ENCODE measurements at places on chromosomes 7 and 10.

DNA sequence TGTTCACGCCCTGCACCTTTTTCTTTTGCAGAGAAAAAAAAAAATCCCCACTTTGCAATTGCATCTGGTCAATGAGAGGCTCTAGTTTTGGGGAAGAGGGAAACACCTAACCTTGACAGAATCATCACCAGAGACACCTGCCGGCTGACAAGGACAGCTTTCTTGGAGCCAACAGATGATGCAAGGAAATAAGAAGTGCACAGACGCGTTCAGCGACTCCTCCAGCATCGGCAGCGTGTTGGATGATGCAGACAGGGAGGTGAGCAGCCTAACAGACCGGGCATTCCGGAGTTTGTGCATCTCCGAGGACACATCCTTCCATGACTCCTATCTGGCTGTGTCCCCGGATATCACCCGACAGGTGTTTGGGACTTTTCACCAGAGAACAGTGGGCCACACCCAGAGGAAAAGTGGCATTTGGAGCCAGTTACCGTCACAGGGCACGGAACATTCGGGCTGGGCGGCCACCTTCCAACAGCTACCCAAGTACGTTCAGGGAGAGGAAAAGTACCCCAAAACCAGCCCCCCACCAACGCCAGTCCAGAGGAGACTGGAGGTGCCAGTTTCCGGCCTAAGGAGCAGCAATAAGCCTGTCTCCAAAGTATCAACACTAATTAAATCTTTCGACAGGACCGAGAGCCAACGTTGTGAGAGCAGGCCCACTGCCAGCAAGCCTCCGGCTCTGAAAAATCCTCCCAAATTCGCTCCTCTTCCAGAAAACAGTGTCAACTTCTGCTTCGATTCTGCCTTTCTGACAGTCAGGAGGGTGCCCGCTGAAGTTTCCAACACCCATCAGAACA, 23.6 kb downstream of the C10orf71 start:
- no peak for DNase-seq

- DNase-seq, result no peak
These were observed 26.6 kb downstream of the APBB1IP start for GRCh38 chr10:26464632-26465280.

- DNase-seq, result no peak
These were observed 245.5 kb downstream of the DYNC1I1 start for GRCh38 chr7:96017877-96018276.

DNA sequence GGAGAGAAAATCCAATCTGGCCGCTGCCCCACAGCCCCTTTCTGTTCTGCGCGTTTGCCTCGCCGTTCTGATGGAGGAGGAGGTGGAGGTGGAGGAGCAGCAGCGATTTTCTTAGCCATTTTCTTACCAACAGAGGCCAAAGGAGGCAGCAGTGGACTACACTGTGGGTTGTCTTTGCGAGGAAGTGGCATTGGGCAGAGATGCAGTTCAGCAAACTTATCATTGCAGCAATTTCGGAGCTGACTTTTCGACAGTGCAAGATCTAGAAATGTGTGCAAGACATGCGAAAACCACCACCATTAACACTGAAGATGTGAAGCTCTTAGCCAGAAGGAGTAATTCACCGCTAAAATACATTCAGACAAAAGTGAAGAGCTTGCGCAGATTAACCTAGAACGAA, 1.9 kb upstream of the ARL4A start:
- peak; percentile 58 for DNase-seq

DNA sequence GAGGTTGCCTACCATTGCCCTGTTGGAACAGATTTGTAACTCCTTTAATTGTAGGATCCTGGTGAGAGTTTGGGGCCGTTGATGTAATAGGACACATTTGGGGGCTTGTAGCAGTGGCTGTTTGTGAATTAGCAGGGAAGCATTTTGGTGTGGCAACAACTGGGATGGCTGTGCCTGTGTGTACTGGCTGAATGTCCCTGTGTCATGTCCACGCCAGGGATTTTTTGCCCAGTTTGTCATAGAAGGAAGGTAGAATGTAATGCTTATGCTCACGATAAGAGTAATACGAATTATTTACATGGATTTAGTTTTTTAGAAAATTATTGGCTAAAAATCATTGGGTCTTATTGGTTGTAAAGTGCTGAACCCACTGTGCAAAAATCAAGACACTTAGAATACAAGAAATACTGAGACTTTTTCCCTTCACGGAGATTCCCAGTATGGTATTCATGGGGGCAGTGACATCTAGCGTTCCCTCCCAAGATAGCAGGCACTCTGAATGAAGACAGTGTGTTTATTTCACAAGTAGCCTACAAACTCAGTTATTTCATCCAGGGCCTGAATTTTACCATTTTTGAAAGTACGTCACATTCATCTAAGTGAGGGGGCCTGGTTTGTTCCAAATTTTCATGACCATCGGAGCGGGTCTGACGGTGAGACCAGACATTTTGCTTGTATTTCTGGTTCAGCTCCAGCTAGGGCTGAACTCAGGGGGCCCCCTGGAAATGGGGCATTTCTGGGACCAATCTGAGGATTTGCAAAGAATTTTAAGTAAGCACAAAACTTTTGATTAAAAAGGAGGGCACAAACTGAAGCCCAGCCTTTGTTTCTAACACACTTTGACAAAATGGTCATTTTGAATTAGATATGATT, 74.7 kb downstream of the CACNB2 start:
- peak; percentile 28 for DNase-seq

DNA sequence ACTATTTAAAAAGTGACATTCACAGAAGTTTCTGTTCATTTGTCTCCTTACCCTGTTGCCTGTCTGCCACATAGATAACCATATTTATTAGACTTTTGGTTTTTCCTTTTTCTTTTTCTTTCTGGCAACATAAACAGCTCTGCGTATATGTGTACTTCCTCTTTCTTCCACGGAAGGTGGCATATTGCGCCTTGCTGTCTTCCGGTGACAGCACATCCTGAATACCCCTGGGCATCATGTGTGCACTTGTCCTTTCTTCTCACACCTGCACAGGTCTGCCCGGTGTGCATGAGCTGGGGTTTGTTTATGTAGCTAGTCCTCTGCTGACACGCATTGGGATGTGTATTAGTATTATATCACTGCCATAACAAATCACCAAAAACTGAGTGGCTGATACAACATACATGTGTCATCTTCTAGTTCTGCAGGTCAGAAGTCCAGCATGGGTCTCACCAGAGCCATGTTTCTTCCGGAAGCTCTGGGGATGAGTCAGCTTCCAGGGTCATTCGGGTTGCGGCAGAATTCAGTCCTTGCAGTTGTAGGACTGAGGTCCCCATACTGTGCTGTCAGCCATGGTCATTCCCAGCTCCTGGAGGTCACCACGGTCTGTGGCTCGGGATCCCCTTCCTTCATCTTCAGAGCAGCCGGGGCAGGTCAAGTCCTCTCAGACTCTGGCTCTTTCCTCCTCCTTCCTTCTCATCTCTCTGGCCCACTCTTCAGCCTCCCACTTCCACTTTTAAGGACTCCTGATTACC, 596.0 kb upstream of the FOXK1 start:
- no peak for DNase-seq

- no peak for DNase-seq
These were observed 125.7 kb downstream of the FOXP2 start for GRCh38 chr7:114540291-114540690.

DNA sequence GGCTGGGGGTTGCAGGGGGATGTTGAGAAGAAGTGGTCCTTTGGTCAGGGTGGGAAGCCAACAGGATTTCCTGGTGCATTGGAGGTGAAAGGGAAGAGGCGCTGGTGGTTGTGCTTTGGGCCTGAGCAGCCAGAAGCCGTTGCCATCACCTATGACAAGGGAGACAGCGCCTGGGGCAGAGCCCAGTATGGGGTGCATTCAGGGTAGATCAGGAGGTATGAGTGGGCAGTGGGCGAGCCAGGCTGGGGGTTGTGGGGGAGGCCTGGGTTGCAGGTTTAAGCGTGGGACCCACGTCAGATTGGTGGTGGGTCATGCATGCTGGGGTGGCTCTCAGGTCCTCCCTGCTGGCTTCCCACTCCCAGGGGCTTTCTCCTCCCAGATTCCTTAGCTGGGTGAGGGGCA, 6.3 kb upstream of the PILRB start:
- DNase-seq, result no peak

- no peak for DNase-seq
These were observed 192.1 kb downstream of the LRMDA start for GRCh38 chr10:75623310-75624093.

DNA sequence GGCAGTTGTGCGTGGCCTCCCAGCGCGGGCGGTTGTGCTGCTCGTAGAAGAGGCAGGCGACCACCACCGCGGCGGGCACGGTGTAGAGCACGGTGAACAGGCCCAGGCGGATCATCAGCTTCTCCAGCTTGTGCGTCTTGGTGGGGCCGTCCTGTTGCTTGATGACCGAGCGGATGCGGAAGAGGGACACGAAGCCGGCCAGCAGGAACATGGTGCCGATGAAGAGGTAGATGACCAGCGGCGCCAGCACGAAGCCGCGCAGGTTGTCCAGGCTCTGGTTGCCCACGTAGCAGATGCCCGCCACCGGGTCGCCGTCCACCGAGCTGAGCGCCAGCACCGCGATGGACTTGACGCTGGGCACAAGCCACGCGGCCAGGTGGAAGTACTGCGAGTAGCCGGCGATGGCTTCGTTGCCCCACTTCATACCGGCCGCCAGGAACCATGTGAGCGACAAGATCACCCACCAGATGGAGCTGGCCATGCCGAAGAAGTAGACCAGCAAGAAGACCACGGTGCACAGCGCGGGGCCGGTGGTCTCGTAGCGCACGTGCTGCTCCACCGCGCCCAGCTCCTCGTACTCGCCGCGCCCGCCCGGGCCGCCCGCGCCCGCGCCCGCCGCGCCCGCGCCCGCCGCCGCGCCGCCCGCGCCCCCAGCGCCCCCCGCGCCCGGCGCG, 2.2 kb downstream of the FZD8 start:
- peak; percentile 14 for DNase-seq

- no peak for DNase-seq
These were observed 348.4 kb downstream of the RPS24 start for GRCh38 chr10:78382047-78382446.

DNA sequence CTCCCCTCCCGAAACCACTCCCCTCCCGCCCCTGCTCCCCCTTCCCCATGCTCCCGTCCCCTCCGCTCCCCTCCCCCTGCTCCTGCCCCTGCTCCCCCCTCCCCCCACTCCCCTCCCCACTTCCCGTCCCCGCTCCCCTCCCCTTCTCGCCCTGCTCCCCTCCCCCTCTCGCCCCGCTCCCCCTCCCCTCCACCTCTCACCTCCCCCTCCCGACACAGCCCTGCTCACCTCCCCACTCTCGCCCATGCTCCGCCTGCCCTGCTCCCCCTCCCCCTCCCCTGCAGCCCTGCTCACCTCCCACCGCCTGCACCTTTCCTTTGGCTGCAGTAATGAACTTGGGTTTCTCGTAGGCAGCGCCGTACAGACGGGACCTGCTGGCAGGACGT, 49.9 kb upstream of the NKX6-2 start:
- no peak for DNase-seq

All from BE2C (cell line).